ENCODE measurements at places on chromosomes 11 and 22. TPM values are rescaled to one million over a fixed set of nuclear protein-coding genes. Genes with fewer than 3 reads are reported as not detected.

GRCh38 chr11:69416762-69417698 is 64.4 kb upstream of the LINC01488 start:
- peaks cover 1% of the 10 kb centered on the region for H3K27me3 ChIP-seq
- H3K4me1 ChIP-seq: no peaks in the 10 kb centered on the region
- no peak for DNase-seq
- H3K4me3 ChIP-seq: no peak overlapping the region

NCAPH2 gene
- total RNA-seq: 146 TPM

SEC14L6 gene
- not detected for total RNA-seq

DNA sequence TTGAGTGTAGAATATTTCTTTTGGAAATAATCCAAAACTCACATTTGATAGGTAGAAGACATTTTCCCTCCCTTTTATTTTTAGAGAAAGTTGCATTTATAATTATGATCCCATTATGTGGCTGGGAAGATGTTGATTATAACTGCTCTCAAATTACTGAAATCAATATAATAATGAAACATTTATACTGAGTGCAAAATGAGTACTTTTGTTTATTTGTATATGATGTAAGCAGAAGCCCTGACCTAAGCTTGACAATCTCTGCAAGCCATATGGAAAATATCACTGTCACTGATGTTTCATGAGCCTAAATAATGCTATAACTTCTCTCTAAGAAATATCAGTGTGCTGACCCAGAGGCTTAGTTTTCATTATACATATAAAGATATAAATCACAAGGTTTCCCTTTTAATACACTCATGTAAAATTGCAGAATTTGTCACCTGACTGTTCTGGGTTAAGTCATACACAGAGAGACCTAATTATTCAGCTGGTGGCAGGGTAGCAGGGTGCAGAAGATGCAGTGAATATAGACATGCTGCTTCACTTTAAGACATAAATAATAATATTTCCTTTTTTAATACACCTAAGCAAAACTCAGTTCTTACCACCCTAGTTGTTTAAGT is 99.2 kb downstream of the BBOX1 start:
- H3K36me3 ChIP-seq: no peaks in the 10 kb centered on the region
- H3K4me1 ChIP-seq: no peaks in the 10 kb centered on the region
- H3K4me3 ChIP-seq: no peak overlapping the region
- H3K27me3 ChIP-seq: no peaks in the 10 kb centered on the region
- H3K27ac ChIP-seq: no peak overlapping the region
- DNase-seq: no peak

GRCh38 chr11:26930518-26931247 is 63.2 kb upstream of the FIBIN start:
- H3K4me3 ChIP-seq: no peak overlapping the region
- no peak for DNase-seq
- H3K36me3 ChIP-seq: no peaks in the 10 kb centered on the region
- H3K27ac ChIP-seq: no peak overlapping the region

HEPHL1 gene
- total RNA-seq: not detected

GRCh38 chr11:10599388-10600175 is 31.1 kb upstream of the LYVE1 start:
- DNase-seq: no peak
- H3K4me1 ChIP-seq: peaks cover 4% of the 10 kb centered on the region
- H3K27ac ChIP-seq: no peak overlapping the region
- H3K36me3 ChIP-seq: no peaks in the 10 kb centered on the region

Measured in activated CD8-positive, alpha-beta T cell treated with anti-CD3 and anti-CD28 coated beads, Interleukin-2, amount 10 ng/mL, durations not matched to agents 7 days and 5 days (primary cell).